ENCODE measurements at places on chromosomes 12 and 14.

DNA sequence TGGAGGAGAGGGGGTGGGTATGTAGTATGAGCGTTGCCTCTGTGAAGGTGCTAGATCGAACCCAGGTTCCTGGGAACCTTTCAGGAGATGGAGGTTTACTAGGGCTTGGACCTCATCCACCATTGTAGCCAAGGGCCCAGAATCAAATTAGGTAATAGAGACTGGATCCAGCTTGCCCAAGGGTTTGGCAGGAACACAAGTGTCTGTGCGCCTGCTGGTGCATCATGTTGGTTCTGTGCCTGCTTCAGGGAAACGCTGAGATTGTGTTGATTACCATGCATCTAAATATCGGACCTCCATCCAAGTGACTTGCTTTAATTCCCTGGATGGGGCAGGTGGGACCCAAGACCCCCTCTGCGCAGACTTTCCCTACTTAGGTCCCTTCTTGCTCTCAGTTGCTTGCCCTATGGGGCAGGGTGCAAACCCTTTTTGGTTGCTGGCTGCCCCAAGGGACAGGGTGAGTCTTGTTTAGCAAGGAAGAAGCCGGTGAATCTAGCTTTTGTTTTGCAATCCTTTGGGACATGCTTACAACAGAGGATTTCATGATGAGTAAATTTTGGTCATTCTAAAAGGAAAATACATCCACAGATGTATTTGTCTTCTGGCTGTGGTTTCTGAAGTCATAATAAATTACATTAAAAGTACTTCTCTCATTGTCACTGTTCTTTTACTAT lies 189.8 kb upstream of the PRICKLE1 start:
- no peak for DNase-seq

GRCh38 chr12:118035190-118036041 lies 18.9 kb downstream of the RFC5 start:
- no peak for DNase-seq

DNA sequence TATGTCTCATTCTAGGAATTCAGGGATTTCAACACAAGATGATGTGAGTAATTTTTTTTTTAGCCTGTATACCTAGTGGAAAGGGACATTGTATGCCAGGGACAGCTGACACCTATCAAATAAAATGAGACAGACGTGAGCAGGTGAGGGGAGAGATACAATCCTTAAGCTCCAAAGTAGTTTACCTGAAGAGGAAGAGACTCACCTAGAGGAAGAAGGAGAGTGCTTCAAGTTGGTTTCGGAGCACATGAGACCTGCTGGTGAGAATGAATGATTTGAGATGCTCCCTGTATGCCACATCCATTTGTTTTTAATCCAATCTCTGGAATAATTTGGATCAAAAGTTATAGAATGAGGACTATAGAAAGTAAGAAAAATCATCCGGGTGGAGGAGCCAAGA lies 915.4 kb upstream of the FBXO33 start:
- no peak for DNase-seq

DNA sequence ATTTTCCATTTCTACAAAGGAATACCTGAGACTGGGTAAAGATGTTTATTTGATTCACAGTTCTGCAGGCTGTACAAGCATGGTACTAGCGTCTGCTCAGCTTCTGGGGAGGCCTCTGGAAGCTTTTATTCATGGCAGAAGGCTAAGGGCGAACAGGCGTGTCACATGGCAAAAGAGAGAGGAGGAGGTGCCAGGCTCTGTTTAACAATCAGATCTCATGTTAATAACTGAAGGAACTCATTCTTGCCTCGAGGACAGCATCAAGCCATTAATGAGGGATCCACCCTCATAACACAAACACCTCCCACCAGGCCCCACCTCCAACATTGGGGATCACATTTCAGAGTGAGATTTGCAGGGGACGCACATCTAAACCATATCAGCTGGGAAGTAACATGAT lies 36.0 kb downstream of the PRB3 start:
- no peak for DNase-seq

GRCh38 chr14:60482743-60483142 lies 3.1 kb downstream of the C14orf39 start:
- DNase-seq = no peak

- no peak for DNase-seq
These were observed 323.7 kb downstream of the PAWR start for GRCh38 chr12:79367032-79367589.

DNA sequence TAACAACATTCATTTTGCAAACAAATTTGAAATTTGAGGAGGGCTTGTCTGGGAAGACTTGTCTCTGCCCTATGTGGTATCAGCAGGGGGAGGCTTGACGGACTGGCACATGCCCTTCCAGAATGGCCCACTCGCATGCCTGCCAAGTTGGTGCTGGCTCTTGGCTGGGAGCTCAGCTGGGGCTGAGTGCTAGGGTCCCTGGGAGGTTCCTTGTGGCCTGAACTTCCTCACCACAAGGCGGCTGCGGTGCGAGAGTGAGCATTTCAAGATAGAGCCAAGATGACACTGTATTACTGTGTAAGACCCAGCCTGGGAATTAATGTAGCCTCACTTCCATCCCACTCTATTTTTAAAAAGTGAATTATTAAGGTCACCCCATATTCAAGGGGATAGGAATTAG lies 271.6 kb upstream of the PLEKHG7 start:
- no peak for DNase-seq

DNA sequence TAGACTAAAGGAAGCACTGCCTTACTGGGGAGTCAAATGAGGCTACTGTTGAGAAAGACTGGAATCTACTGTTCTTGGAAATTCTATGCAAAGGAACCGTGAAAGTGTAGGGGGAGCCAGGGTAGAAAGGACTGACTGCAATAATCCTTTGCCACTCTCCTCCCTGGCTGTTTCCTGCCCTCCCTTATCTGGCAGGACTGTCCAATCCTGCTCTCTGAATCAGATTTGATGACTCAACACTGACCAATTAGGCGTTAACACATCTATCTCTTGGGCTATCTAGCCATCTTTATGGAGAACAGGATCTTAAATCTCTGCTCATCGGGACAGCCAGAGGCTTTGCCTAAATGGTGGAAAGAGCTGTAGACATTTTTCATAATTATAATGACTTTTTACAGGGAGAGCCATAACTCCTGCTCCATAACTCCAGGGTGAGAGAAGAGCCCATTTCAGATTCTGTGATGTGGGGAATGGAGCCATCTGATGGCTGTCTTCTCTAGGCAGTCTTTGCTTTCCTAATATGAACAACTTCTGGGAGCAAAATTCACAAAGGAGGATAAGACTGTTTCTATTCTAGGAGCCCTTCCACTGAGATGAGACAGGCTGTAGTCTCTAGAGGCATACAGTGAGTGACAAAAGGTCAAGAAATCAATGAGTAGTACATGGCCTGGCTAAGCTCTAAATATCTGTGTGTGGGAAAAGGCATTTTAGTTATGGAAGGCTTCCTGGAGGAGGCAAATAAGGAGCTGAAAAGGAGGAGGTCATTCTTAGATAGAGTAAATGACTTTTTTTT lies 68.9 kb upstream of the CISTR start:
- DNase-seq = no peak

DNA sequence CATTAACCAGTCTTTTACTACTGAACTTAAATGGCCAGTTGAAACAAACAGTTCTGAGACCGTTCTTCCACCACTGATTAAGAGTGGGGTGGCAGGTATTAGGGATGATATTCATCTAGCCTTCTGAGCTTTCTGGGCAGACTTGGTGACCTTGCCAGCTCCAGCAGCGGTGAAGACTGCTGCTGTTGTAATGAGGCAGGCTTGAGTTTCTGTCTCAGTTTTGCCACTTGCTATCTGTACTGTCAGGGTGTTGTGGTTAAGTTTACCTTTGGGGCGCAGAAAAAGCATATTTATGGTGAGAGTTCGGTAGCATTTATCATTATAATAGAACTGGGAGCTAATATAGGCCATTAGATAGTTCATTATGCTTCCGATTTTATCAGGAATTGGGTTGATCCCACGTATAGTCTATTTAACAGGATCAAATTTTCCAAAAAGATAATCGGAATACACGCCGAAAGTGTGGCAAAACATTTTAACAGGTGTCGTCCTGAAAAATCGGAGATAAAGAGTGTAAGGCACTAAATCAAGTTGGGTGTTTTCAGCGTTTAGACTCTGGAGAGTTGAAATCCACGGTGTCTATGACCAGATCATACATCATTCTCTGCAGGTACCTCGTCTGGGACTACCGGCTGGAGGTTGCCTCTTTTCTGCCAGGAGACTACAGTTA lies 688 bp upstream of the NECAP1 start:
- DNase-seq = no peak

DNA sequence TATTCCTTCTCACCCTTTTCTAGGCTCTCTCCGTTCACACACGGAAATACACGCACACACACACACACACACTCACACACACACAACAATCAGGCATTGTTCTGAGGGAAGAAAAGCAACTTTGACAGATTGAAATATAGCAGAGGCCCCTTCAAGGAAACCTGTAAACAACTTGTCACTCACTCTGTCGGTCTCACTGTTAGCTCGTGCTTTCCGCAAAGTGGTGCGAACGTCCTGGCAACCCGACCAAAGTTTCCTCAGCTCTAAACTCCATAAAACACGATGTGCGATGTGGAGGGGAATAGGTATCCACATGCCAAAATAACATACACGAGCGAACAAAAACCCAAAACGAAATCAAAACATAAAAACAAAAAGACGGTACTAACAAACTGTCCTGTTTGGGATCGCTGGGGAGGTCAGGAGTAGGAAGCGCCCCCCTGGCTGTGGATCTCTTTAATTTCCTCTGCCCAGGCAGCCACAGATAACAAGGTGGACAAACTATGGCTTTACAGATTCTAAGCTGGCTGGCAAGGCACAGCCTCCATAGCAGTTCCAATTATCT lies 822 bp upstream of the SOX5 start:
- DNase-seq = no peak

DNA sequence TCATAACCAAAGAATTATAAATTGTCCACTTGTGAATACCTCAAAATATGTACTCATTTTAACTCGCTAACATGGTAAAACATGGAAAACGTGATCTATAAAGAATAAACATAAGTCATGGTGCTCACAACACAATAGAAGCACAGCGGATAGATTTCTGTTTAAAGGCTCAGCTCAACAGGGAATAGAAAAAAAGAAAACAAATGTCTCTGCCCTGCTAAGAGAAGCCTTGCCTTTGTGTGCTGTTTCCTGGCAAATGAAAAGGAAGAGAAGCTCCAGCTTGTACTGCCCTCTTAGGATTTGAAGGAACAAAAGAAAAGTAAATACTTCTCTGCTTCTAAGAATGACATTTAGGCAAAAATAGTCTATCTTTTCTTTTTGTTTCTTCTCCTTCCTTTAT lies 121.0 kb upstream of the KRR1 start:
- no peak for DNase-seq

- no peak for DNase-seq
These were observed 21.2 kb upstream of the HSPB8 start for GRCh38 chr12:119157528-119157927.

GRCh38 chr12:132544080-132544397 lies 54.1 kb downstream of the FBRSL1 start:
- DNase-seq = no peak

DNA sequence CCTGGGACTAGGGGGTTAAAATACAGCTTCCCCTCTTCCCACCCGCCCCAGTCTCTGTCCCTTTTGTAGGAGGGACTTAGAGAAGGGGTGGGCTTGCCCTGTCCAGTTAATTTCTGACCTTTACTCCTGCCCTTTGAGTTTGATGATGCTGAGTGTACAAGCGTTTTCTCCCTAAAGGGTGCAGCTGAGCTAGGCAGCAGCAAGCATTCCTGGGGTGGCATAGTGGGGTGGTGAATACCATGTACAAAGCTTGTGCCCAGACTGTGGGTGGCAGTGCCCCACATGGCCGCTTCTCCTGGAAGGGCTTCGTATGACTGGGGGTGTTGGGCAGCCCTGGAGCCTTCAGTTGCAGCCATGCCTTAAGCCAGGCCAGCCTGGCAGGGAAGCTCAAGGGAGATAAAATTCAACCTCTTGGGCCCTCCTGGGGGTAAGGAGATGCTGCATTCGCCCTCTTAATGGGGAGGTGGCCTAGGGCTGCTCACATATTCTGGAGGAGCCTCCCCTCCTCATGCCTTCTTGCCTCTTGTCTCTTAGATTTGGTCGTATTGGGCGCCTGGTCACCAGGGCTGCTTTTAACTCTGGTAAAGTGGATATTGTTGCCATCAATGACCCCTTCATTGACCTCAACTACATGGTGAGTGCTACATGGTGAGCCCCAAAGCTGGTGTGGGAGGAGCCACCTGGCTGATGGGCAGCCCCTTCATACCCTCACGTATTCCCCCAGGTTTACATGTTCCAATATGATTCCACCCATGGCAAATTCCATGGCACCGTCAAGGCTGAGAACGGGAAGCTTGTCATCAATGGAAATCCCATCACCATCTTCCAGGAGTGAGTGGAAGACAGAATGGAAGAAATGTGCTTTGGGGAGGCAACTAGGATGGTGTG lies 1.9 kb downstream of the GAPDH start:
- DNase-seq = no peak

DNA sequence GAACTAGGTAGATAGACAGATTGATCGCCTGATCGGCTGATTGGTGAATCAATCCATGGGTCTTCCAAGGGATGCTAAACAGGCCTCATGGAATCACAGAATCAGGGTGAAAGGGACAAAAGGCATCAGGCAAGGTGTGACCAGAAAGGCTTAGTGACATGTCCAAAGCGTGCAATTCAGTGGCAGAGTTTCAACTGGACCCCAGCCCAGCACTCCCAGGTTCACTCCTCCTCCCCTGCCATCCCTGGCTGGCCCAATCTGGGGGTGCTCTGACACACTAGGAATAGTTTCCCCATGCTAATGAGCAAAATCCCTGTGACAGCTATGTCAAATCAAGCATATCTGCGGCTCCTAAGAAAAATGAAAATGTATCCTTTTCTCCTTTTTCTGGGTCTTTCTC lies 50.4 kb downstream of the NINJ2 start:
- no peak for DNase-seq

DNA sequence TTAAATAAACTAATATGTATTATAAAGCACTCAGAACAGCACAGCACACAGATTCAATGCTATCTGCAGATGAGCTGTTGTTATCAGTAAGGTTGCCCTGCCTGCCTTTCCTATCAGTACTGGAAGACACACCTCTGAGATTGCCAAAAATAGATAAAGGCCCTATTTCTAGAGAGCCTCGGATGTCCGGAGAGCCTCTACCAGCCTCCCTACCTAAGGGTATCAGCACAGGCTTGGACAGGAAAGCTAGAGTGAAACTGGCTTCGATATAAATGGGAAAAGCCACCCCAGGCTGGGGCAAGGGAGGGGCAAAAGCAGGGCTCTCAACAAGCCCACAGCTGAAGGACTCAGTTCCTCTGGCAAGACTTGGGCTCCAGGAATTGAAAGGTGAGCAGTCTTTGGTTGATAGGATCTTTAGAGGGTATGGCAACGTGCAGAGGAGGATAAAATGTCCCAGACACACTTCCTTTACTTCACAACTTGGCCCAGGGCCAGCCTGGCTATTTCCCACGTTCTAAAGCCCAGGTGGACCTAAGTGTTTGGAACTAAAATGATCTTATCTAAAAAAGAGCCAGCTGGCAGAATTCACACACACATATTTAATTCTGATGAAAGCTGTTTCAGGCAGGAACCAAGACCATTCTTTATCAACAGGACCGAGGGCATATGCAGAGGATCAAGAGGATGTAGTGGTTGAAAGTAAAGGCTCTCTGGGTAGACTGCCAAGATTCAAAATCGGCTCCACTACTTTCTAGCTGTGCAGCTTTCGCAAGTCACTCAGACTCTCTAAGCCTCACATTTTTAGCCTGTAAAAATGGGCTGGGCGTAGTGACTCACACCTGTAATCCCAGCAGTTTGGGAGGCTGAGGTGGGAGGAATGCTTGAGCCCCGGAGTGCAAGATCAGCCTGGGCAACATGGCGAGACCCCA lies 37.8 kb upstream of the ITPR2 start:
- no peak for DNase-seq
